ENCODE measurements at places on chromosomes 3 and 15.

DNA sequence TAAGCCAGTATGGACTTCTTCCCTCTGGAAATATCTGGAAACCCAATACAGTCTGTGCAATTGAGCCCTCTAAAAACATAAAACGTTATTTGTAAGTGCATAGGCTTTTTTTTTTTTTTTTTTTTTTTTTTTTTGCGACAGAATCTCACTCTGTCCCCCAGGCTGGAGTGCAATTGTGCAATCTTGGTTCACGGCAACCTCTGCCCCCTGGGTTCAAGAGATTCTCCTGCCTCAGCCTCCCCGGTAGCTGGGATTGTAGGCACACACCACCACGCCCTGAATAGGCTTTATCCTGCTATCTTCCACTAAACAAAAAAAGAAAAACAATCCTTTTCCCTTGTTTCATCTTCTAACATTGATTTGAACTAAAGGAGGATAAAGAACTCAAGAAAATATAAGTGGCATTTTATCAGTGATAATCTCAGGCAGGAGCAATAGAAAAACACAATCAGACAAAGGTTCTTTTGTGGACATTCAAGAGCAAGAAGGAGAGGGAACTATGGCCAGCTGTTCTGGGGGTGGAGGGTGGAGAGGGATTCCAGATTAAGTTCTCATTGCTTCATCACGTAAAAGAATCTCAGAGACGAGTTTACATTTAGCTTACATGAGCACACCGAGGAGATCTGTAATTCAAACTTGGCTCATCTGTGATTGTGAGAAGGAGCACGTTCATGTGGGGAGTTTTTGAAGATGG is 68.6 kb downstream of the ITGB5 start:
- no peak for DNase-seq

DNA sequence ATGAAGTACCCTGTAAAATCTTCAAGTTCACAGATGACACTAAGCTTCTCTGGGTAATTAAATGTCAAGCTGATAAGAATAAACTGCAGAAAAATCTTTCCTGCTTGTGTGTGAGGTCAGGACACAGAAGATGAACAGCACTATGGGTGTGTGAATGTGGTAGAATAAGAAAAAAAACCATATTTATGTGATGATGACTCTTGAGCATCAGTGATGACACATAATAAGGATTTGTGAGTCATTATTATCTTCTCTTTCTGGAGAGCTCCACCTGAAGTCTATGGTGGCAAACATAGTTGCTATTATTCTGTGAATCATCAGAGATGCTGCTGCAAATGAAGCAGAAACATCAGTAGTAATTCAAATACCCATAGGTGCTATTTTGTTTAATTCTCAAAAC is 422.4 kb downstream of the DIPK2A start:
- no peak for DNase-seq

DNA sequence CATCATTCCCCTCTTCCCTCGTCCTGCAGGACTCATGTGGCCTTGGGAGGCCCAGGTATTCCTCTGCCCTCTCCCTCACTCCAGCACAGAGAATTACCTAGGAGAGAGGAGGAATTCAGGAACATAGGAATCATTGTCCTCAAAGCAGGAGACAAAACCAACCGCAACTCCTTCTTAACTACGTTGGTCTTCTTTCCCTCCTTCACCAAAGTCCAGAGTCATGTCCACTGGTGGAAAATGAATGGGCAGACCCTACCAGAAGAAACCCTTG is 55.0 kb upstream of the SKOR1 start:
- DNase-seq, result no peak

DNA sequence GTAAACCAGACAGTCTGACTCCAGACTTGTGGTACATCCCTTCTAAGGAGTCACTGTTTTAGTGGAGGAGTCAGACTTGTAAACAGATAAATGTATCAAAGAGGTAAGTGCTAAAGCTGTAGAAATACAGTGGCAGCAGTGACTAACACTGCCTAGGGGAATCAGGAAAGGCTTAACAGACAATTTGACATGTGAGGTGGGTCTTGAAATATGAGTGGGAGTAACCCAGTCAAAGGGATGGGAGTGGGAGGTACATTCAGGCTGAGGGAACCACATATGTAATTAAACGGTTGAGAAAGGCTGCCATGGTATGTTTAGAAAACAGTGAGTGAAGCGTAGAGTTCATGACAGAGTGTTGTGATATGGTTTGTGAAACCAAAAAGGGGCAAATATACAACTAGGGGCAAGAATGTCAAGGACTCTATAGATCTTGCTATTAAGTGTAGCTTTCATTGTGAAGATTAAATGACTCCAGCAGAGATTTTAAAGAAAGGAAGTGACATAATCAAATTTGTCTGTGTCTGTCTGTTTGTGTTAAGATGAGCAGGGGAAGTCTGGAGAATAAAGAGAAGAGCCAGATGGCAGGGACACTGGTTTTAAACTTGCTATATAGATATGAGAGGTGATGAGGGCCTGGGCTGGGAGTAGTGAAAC is 11.2 kb upstream of the ALCAM start:
- no peak for DNase-seq

- DNase-seq, result no peak
Observed at GRCh38 chr3:148697306-148698189, at the start of gene AGTR1. Gene AGTR1 (plus strand): TSS chr3:148697903. CDS start chr3:148741036, 43,133 bp downstream.

DNA sequence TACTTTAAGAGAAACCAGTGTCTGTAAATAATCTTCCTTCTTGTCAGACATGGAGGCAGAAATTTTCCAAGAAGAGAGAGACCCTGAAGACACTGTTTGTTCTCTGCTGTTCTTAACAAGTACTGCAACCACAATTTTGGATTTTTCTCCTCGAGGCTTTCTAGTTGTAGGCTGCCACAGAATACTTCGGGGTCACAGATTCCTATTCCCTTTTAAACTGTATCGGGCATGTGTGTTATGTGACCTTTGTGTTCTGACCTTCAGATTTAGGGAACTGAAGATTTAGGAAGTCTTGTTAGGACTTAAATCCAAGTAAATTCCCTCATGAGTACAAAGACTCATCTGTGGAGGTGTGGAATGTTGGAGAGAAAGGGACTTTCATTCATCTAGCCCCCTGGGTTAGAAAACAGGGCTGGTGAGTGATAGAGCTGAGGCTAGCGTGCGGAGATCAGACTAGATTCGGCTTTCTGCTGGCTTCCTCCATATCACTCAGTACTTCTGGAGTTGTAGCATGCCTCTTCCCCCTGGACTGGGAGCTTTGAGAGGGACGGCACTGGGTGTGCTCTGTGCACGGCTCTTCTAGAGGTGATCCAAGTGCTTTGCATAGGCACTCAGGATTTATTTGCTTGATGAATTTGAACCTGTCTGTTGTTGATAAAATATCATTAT is 237.0 kb downstream of the LPP start:
- DNase-seq, result no peak

DNA sequence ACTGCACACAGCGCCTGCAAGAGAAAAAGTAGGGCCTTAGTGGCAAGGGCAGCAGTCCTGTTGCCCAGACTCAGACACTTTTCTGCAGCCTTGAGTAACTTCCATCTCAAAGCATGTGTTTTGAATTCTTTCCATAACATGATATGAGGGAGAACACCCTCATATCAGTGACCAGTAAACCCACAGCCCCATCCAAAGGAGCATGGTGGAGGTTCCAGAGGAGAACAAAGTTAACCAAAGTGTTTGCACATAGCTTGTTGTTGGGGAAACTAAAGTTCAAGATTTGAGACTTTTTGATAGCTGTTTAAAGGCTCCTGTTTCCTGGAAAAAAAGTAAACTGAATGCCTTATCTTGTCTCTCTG is 74.2 kb downstream of the OCA2 start:
- no peak for DNase-seq

DNA sequence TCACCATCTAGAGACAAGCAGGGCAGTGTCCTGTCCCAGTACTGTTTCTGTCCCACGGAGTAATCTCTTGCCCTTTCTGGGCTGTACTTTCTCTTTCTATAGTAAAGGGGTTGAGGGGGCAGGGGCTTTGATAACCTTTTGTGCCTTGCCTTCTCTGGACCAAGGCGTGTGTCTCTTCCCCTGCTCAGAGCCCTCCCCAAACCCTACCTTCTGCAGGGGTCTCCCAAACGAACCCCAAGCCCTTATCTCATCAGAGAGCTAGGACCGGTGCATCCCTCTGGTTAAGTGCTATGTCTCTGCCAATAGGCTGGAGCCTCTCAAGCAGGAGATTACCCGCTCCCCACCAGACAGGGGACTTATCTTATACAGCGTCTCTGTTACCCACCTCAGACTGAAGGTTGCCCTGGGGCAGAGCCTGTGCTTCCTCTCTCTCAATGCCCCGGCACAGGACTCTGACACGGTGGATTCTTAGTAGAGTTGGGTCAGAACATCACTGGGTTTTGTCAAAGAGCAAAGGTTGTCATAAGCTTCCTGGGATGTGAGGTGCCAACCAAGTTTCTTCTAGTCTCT is 2.9 kb downstream of the PLEKHO2 start:
- DNase-seq, result no peak

DNA sequence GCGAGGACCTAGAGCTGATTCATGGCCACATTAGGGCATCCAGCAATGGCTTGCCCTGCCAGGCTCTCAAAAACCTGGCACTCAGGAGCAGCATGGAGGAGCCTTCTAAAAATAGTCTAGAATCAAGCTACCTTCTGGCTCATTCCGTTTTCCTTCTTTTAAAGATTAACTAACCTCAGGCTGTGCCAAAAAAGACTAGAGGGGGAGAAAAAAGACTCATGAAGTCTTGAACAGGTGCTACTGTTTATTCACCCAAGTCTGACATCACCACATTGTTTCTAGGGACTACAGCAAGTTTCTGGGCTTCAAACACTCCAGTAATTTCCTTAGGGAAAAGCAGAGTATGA is 125.8 kb downstream of the TNIK start:
- no peak for DNase-seq

- DNase-seq, result no peak
Observed at GRCh38 chr3:59737241-59737640, 687.4 kb upstream of the CFAP20DC start.

- no peak for DNase-seq
Observed at GRCh38 chr3:102712896-102713295, 278.1 kb downstream of the ZPLD1 start.

DNA sequence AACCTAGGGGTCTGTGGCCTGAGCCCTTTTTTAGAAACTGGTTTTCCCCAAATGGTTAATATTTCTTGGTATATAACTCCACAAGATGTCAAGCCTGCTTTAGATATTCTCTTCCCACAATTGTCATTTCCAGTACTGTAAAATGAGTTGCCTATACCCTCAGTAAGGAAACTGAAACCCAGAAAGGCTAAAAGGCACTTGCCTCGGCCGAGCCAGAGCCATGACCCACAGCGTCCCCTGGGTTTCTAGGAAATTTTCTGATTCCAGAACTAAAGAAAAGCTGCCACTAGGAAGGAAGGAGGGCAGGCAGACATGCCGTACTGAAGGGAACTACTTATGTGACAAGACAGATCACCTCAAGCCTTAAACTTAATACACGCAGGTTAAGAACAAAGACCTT is 59.1 kb downstream of the ATP8B4 start:
- no peak for DNase-seq

DNA sequence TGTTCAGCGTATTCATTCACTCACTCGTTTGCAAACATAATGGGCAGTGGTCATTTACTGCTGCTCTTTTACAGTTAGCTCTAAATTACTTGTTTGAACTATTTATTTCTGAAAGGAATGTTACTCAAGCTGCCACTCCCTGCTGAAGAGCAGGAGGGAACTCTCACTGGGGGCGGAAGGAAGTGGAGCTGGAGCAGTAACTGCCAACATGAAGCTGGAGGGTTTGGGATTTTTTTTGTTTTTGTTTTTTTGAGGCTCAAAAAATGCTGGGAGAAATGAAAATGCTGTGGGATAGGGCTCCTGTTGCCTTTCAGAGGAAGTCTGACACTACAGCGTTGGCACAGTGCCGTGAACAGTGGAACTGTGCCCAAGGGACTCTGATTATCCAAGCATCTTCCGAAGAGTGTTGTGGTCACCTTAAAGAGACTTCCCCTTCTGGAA is 44.1 kb downstream of the SENP2 start:
- no peak for DNase-seq

- no peak for DNase-seq
Observed at GRCh38 chr3:15271785-15272381, 60.5 kb downstream of the SH3BP5 start.

GRCh38 chr15:37262922-37263608 is 162.7 kb upstream of the MEIS2 start:
- DNase-seq, result no peak

GRCh38 chr3:129794311-129795185 is 99.0 kb downstream of the TMCC1 start:
- peak; percentile 88 for DNase-seq

DNA sequence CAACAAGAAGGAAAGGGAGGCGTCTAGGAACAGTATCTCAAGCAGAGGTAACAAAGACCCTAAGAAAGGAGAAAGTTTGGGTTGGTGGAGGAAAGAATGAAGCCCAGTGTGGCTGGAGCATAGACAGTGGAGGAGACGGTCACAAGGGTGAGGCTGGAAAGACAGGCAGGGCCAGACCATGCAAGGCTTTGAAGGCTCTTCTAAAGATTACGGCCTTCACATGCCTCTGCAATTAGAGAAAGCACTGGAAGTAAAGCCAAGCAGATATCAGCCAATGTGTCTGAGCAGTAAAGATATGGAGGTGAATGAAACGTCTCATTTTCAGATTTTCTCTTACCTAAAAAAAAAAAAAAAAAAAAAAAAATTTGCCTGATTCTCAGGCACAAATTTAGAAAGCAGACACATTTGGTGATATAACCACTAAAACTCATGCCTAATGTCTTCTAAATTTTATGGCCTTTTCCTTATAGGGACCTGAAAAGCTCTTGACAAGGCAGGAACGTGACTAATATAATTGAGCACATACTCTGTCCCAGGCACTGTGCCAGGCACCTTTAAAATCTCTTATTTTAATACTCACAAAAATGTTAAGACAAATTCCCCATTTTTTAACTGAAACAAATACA is 184.1 kb downstream of the MECOM start:
- DNase-seq, result no peak

GRCh38 chr15:68163191-68163590 is 41.9 kb downstream of the CALML4 start:
- no peak for DNase-seq

DNA sequence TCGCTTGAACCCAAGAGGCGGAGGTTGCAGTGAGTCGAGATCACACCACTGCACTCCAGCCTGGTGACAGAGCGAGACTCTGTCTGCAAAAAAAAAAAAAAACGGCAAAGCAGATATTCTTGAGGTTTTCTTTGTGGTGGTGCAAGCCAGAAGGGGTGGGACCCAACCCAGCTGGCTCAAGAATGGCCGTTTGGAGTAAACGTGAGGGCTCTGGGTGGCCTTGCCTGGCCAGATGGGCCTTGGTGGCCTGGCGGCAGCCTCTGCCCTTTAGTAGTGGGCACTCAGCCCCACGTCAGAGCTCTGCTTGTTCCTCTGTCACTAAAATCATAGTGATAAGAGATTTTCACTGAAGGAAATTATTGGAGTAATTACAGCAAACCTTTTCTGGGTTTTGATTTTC is 50.5 kb downstream of the ATP1B3 start:
- no peak for DNase-seq

DNA sequence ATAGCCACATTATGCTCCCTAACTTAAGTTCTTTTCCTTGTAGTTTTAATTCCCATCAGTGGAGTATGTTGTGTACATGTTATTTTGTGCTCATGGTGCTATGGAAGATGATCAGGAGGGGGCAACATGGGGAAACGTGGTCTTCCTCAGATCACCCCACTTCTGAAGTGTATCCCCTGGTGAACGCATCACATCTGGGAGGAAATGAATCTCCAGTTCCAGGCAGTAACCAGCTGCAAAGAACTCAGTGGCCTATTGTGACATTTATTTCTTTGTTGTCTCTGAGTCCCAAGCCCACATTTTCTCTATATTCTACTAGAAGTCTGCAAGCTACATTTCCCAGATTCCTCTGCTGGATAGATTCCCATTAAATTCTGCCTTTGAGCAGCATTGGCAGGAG is 217.0 kb downstream of the SATB1 start:
- no peak for DNase-seq
